ENCODE measurements at places on chromosomes 6 and 20.

DNA sequence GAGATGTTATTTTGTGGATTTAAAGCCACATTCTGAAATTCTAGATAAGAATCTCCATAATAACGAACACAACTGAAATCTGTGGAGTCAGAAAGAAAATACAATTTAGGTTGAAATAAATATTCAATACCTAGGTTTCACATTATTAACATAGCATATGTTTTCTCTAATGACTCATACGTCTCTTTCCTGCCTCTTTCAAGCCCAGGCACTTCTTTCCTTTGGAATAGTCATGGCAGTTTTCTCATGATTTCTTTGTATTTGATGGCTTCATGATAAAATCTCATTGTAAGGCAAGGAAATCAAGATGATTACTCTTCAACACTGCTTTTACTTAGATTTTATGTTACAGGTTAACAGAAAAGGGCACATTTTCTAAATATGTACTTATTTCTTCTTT lies 803.7 kb downstream of the PHF3 start:
- DNase-seq = no peak

DNA sequence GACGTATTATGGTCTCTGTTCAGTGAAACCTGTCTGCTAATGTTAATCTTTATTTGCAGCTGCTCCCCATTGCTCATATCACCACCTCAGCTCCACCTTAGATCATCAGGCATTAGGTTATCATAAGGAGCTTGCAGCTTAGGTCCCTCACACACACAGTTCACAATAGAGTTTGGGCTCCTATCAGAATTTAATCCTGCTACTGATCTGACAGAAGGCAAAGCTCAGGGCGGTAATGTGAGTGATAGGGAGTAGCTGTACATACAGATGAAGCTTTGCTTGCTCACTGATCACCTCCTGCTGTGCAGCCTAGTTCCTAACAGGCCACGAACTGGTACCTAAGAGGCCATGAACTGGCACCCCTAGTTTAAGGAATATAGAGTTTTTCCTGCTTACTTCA lies 989.7 kb downstream of the EYS start:
- DNase-seq = no peak

- no peak for DNase-seq
Measured at GRCh38 chr20:50369225-50370035, 140.8 kb upstream of the PTPN1 start.

- no peak for DNase-seq
Measured at GRCh38 chr6:26156850-26157250, 69.6 kb downstream of the HFE start.

GRCh38 chr20:57874141-57874540 lies 164.3 kb upstream of the PMEPA1 start:
- no peak for DNase-seq

DNA sequence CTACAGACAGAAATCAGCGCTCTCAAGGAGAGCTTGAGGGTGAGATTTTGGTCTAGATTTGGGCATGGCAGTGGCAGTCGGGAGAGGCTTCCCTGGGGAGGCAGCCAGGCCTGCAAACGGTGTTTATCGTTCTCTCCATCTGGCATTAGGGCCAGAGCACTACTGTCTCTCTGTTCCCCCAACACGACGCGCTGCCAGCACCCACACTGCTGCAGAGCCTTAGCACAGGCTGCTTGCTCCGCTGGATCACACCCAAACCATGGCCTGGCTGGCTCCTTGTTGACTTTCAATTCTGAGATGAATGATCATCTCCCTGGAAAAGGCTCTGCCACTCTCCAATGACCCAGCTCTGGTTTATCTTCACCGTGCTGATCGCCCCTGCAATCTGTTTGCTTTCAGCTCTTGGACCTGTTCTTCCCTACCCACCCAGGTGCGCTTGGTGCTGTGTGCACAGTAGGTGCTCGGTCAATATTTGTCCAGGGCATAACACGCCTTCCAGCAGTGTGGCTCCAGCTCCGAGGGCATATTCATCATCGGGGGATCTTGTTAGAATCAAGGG lies 106.1 kb downstream of the TFAP2C start:
- DNase-seq = no peak

GRCh38 chr6:80528115-80528514 lies 421.6 kb downstream of the BCKDHB start:
- no peak for DNase-seq

GRCh38 chr6:100258752-100259151 lies 206.0 kb downstream of the SIM1 start:
- DNase-seq = no peak

DNA sequence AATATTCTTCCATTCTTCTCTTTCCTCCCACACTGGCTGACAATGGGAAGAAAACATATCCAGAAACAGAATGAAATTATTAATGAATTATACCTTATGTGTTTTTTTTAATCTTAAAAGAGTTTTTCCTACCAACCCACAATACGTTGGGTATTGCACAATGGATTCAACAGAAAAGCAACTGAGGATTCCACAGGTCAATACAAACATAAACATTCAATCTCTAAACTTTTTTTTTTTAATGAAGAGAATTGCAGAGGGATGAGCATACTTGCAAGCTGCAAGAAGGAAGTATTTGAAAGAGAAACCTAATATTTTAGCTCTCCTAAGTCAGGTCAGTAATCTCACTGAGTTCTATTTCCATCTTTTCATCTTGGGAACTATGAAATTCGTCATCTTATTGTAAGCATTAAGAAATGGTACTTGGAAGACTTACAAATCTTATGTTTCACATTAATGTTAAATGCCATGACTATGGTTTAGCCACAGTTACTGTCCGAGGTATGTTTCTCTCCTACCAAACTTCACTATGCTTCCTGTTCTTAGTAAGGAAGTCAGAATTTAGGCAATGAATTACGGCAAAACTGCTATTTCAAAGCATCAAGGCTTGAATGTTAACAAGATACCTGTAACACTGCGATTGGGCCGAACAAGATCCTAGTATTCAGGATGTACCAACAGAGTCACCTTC lies 100.8 kb downstream of the HIVEP2 start:
- no peak for DNase-seq

Data from hypothalamus (tissue), 51 donors.